Neuronal stem cell (in vitro differentiated cells): ENCODE measurements at places on chromosomes 3 and 15.

DNA sequence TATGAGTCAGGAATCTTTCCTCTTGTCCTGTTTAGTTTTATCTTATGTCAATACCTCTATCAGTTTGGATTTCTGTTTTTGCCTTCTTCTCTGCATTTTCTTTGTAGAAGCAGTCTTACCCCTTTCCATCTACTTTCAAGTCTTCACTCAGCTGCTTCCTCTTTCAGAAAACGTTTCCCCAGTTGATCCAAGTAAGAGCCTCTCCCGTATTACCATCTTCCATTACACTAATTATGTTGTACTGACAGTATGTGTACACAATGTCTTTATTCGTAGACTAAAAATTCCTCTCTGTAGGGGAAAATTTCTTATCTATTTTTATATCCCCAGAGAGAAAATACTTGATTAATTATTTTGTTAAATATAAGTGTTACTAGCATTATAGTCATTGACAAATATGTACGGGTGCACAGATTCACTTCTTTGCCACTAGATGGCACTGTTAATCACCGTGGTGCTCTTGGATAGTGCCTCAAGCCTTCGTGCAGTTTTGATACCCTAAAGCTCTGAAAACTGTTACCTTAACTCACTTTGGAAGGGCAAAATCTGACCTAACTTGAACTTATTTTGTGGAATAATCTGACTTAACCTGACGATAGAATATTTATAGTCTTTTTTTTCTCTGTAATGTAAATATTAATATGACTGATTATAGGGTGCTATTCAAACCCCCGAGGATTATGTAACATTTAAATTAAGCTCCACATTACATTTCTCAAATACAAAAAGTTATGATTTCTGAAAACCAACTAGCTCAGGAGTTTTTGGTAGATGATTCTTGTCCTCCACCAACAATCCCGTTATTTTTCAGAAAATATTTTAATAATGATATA, 74.2 kb upstream of the POU1F1 start:
- peak; percentile 43 for DNase-seq

- DNase-seq: no peak
Measured at GRCh38 chr15:84081391-84082168, 154.0 kb upstream of the GOLGA6L4 start.

DNA sequence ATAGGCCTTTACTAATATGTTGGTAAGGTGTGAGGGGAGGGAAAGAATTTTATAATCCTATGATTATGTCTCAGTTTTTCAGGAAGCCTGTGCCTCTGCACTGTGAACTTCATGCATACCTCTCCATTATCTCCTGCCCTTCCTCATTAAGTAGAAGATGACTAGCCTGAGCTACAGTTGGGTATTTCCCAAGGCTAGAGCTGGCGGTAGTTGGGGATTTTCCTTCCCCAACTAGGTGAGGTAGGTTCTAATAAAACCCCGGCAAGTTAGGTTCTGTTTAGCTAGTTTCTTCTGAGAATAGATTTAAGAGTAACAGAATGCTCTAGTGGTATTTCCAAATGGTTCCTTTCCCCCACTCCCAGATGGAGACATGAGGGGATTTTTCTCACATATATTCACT, 414.5 kb downstream of the GRM7 start:
- no peak for DNase-seq

GRCh38 chr15:36585774-36586173, 6.3 kb downstream of the CDIN1 start:
- no peak for DNase-seq

- DNase-seq: no peak
Measured at GRCh38 chr3:127688022-127688415, 15.3 kb downstream of the ABTB1 start.

GRCh38 chr3:52234516-52235447, 4.2 kb downstream of the TWF2 start:
- DNase-seq: no peak

GRCh38 chr15:58147171-58147611, 9.0 kb downstream of the AQP9 start:
- no peak for DNase-seq

- no peak for DNase-seq
Measured at GRCh38 chr3:19183584-19183983, 35.3 kb downstream of the KCNH8 start.

- DNase-seq: no peak
Measured at GRCh38 chr3:29576675-29577074, 295.8 kb downstream of the RBMS3 start.
